NCI-H2081 (cell line): ENCODE measurements at places on chromosomes 4 and X.

GRCh38 chrX:10457092-10457491 is 163.3 kb downstream of the MID1 start:
- DNase-seq, result no peak

DNA sequence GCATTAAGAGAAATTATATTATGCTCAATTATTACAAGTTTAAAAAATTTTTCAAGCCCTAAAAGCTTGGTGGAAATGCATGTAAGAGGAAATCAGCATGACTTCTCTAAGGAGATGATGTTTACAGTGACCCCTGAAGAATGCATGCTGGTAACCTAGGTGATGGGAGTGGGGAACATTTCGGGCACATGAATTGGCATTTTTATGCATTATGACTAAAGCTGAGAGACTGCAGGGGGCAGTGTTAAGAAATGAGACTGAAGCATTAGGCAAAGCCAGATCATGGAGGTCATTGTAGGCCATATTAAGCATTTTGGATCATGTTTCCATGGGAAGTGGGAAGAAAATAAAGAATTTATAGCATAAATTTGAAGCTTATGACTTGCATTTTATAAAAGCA is 421.3 kb downstream of the FAT4 start:
- DNase-seq, result no peak

GRCh38 chr4:19227701-19228100 is 1024.0 kb upstream of the SLIT2 start:
- no peak for DNase-seq

- no peak for DNase-seq
Measured at GRCh38 chrX:3549411-3549911, 164.0 kb downstream of the PRKX start.

DNA sequence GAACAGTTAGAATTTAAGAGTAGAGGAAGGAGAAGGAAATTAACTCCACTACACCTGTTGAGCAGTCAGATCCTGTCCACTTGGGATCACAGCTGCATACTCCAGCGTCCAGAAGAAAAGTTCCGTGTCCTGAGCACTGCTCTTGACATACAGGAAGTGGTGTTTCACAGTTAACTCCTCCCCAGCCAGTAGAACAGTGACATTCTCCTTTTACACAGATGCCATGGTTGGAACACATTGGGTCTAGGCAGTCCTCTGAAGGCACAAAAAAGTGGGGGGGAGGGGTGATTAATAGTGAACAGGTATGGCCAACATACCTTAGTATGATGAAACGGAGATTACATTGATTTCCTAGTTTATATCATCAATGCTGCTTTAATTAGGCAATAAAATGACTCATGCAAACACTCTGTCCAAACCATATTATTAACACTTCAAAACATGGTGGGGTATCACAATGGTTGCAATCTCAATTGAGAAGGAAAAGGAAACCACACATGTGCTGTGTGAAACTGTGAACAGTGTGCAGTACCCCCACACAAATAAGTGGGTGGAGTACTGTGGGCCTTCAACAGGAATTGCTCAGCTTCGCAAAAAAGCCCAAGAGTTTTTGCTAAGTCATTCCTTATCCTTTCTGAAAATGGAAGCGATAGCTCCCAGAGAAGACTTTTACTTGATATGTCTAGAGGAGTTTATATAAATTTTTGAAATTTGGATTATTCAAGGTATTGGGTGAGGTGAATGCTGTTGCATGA is 295.6 kb downstream of the SH2D1A start:
- DNase-seq, result peak; percentile 13

DNA sequence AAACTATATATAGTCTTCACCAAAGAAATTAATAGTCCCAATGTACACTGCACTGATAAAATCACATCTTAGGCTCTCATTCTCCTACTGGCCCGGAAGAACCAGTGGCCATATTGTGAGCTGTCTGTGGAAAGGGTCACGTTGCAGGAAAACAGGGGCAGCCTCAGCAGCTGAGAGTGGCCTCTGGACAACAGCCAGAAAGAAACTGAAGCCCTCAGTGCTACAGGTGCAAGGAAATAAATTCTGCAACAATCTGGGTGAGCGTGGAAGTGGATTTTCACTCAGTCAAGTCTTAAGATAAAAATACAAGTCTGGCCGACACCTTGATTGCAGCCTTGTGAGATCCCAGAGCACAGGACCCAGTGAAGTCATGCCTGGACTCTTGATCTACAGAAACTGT is 3.2 kb upstream of the SLC25A14 start:
- DNase-seq, result no peak

DNA sequence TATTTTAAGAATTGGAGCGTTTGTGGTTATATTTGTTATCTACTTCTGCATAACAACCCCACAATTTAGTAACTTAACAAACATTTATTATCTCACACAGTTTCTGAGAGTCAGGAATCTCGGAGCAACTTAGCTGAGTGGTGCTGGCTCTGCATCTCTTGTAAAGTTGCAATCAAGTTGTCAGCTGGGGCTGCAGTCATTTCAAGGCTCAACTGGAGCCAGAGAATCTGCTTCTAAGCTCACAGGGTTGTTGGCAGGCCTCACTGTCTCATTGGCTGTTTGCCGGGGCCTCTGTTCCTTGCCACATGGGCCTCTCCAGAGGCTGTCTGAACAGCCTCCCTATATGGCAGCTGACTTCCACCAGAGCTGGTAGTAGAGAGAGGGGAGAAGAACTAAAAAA is 281.2 kb upstream of the GNPDA2 start:
- DNase-seq, result no peak

GRCh38 chr4:141851246-141851891 is 215.0 kb downstream of the IL15 start:
- DNase-seq, result no peak

GRCh38 chrX:148601034-148601433 is 100.6 kb downstream of the AFF2 start:
- no peak for DNase-seq
